ENCODE measurements at places on chromosomes 2 and 18.

DNA sequence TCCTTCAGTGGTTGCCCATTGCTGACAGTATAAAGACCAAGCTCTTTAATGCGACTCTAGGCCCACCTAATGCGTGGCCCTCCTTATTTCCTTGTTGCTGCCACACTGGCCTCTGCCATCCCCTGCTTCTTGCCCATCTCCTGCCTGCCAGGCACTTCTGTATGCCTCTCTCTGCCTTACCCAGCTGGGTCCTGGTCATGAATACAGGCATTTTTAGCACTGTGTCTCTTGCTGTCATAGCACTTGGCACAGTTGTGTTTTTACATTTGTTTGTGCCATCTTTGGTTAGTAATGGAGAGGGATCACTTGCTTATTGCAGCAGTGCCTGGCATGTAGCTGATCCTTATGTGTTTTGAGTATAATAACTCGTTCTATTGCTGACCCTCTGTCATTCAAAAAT, 38.7 kb downstream of the MAP4K4 start:
- no peak for DNase-seq

GRCh38 chr18:74806700-74807416, 209.2 kb downstream of the ZNF407 start:
- DNase-seq: no peak

DNA sequence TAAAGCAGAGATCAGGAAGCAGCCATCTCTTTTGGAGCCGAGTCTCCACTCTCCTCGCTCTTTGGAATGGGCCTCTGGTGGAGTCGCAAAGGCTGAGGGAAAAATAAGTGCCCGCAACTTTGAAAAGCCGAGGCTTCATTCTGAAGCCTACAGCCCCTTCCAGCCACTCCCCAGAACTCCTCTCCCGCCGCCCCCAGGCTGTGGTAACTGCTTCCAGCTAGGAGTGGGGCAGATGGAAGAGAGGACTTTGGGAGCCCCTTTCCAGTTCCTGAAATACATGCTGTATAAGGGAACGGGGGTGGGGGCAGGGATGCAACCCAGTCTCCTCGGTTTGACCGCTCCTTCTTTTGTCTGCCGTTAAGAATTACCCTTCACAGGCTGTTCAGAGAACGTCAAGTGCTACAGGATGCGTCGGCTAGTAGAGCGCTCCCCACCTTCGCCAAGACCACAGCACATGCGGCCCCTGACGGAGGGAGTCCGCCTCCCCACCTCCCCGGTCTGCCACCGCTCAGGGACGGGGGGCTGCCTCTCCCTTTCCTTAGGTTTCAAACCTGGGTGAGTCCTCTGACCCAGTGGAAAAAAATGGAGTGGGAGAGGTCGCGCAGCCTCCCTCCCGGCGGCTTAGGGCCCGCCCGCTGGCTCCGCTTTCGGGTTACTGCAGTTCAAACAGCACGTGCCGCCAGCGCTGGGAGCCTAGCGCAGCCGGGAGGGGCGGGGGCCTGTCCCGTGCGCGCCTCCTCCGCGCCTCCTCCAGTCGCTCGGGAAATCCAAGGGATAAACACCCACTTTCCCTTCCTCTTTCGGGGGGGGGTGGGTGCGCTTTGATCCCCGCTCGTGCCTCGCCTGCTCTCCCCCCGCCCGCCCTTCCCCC, 4.9 kb downstream of the CYP26B1 start:
- DNase-seq: peak; percentile 72

- DNase-seq: no peak
Observed at GRCh38 chr18:3321133-3321812, 59.3 kb downstream of the MYL12B start.

- DNase-seq: no peak
Observed at GRCh38 chr2:213022987-213023386, 128.4 kb downstream of the IKZF2 start.

GRCh38 chr2:68390586-68390985, 25.5 kb downstream of the PLEK start:
- DNase-seq: no peak

GRCh38 chr2:15588329-15588919, 3.2 kb upstream of the DDX1 start:
- DNase-seq: no peak

GRCh38 chr18:77711096-77711495, 461.4 kb downstream of the GALR1 start:
- no peak for DNase-seq

DNA sequence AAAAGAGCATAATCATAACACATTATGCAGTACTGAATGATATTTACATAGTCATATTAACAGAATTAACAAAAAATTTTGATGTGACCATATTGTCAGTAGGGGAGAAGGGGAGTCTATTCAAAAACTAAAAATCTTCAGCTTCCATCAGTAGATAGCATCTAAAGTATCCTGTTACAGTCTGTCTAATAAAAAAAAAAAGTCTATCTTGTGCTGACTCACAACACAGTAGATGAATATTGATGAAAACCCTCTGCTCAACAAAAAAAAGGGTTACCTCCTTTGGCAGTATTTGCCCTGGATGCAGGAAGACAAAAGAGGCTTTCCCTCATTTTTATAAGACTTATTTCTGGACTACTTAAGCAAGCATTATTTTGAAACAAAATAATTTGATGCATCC, 27.3 kb downstream of the GRB14 start:
- DNase-seq: no peak

GRCh38 chr2:25339791-25340180, 1.9 kb downstream of the DNMT3A start:
- DNase-seq: no peak
